Psoas muscle (tissue), 8 donors: ENCODE measurements at places on chromosomes 1 and 21. TPM values are rescaled to one million over a fixed set of nuclear protein-coding genes. Genes with fewer than 3 reads are reported as not detected.

Gene SPATA45
- not detected for total RNA-seq

Gene PTPN7
- 1.0 TPM for total RNA-seq

Gene SLC45A1
- total RNA-seq, result 0.44 TPM

Gene CHAF1B
- total RNA-seq, result 5.7 TPM

Gene TMEM61
- total RNA-seq, result 0.34 TPM

Gene ZBTB17
- 29.5 TPM for total RNA-seq

Gene TPR
- 54.8 TPM for total RNA-seq
